ENCODE measurements at places on chromosomes 2 and 18.

- DNase-seq = no peak
Observed at GRCh38 chr2:164008752-164009151, 272.9 kb upstream of the FIGN start.

- DNase-seq = no peak
Observed at GRCh38 chr2:193332941-193333340, 1138.2 kb upstream of the TMEFF2 start.

DNA sequence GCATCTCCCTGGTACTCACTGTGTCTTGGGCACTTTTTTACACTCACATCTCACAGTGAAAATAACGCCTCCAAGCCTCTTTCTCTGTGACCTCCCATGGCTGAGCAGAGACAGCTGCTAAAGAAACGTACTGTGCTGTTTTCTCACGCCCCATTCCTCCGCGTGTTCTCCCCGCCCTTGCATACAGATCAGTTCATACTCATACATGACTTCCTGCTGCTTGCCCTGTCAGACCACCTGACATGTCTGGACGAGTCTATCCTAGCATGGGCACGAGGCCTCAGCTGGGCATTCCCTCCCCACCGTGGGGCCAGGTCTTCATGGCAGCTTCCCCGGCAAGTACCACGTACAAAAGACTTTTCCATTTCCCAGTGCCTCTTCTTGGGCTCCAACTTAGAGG is 21.2 kb upstream of the IL1A start:
- no peak for DNase-seq

DNA sequence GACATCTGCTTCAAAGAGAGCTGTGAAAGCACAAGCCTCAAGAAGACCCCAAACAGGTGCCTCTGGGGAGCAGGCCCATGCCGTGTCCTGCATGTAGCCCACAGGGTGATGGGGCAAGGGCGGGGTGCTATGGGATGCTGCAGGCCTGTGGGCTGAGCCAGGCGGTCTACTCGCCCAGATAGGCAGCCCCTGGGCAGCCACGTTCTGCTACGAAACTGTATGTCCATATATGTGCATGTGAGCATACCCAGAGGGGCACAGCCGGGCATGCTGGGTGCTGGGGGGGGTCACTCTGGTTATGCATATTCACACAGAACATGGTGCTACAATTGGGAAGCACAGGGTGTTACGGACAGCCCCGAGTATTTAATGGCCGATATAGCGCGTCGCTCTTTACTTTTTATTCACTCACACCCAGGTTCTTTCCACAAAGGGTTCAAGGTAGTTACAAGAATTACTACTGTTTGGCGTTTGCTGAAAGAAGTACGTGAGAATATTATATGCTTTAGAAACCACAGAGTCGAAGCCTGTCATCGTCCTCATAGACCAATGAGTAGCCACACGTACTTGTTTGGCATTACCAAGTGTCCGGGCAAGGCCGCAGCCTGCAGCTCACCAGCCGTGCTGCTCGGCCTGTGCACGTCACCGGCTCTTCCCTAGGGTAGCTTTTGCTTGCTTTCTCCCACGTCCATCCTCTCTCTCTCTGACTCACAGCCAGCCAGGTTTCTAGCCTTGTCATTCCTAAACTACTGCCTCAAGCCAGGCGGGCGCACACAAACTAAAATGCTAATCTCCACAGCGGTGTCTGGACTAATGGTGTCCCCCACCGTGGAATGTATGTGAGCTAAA is 14.4 kb downstream of the MTERF4 start:
- no peak for DNase-seq

All from suppressor macrophage (primary cell).